ENCODE measurements at places on chromosomes 4 and X. TPM values are rescaled to one million over a fixed set of nuclear protein-coding genes. Genes with fewer than 3 reads are reported as not detected.

Gene SNX25
- total RNA-seq: 16.7 TPM

Gene MAOB
- not detected for total RNA-seq

Gene CNGA1
- 0.23 TPM for total RNA-seq

Gene RAB40AL
- 0.44 TPM for total RNA-seq

Gene DRD5
- not detected for total RNA-seq

Gene AGTR2
- total RNA-seq: 0.05 TPM

Gene PDE5A
- 114 TPM for total RNA-seq

DNA sequence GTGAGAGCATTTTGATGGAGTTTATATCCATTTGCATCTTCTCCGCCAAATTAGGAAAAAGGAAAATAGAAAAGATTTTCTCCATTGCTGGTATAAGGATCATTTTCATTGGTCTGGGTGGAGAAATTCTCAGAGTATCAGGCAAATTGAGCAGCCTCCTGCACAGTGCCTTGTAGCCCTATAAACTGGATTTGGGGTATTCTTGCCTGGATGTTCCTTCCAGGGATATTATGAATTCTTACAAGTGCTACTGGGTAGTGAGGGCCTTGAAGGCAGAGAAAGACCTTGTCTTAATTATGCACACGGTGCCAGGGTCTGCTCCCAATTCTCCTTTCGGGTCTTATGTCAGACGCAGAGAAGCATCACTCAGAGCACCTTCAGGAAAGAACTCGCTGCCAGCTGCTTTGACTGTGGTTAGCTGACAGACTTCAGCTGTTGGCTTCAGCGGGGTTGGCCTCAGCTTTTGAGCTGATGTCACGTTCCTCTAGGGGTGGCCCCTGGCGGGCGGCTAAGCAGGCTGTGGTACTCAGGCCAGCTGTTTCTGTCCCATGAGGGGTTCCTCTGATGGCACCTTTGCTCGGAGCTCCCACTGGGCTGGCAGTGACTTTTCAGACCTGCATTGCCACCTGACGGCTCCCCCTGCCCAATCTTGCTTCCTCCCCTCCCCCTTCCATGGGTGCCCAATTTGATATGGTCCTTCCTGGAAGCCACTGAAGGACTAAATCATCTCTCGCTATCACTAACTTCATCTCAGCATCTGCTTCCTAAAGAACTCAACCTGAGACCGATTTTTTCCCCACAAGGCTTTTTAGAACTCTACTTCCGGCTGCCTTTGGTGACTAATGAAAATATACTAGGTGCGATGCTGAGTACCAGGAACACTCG, 519.5 kb downstream of the BCOR start:
- DNase-seq: no peak

DNA sequence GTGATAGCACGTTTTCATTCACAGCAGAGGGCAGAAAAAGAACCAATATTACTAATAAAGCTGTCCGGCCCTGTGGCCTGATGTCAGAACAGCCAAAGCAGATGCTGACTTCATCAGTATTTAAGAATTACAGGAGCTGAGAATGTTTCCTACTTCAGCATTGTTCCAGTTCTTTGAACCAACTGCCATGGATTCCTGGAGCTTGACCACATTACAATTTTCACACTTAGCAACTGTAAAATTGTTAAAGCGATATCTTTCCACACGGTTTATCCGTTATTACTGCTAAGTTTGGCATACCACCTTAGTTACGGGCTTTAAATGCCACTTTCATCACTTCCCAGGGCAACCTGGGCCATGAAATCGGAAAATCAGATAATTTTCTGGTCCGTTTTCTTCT, 118.2 kb downstream of the EPHA5 start:
- no peak for DNase-seq

GRCh38 chr4:131207589-131207988, 1941.5 kb upstream of the PCDH10 start:
- DNase-seq: no peak

GRCh38 chrX:109623997-109624396, 975 bp downstream of the KCNE5 start:
- DNase-seq: no peak

- no peak for DNase-seq
Observed at GRCh38 chr4:93749292-93749761, 79.2 kb upstream of the ATOH1 start.

GRCh38 chrX:378443-378842, 8.3 kb downstream of the PPP2R3B start:
- no peak for DNase-seq

GRCh38 chr4:151657896-151658295, 102.9 kb downstream of the GATB start:
- no peak for DNase-seq

GRCh38 chr4:11480683-11481082, 52.0 kb upstream of the HS3ST1 start:
- DNase-seq: no peak

DNA sequence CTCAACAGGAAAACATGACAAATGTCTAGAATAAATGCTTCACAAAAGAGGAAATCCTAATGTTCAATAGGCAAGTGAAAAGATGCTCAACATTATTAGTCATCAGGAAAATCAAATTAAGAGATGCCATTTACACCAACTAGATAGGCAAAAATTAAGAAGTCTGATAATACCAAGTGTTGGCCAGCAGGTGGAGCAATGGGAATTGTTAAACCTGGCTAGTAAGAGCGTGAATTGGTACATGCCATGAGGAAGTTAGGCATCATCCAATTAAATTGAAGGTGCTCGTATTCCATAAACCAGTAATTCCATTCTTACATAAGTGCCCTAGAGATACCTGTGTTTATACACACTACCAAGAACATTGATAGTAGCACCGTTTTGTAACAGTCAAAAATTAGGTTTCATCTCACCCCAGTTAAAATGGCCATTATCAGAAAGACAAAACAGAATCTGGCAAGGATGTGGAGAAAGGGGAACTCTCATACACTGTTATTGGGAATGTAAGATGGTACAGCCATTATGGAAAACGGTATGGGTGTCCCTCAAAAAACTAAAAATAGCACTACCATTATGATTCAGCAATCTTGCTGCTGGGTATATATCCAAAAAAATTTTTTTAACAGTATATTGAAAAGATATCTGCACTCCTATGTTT, 14.0 kb upstream of the ZCCHC18 start:
- DNase-seq: peak; percentile 48

GRCh38 chrX:38516196-38516774, 45.1 kb upstream of the TSPAN7 start:
- DNase-seq: no peak

DNA sequence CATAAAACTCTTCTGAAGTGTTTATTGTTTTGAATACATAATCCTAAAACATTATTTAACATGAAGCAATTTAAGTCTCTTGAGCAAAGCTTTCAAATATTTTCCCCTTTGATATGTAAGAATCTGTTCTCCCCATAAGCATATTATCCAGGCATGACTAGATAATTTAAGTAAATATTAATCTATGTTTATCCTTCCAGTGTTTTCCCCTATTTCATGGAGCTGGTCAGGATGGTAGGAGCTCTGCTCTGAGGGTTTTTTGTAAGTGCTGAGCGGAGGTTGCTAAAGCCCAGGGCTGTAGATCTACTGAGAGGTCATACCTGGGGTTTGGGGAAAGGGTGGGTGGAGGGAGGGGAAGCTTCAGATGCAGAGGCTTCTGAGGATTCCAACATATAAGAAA, 258.9 kb upstream of the SFRP2 start:
- no peak for DNase-seq
